Mesothelial cell of epicardium (in vitro differentiated cells): ENCODE measurements at places on chromosomes 7 and 10. TPM values are rescaled to one million over a fixed set of nuclear protein-coding genes. Genes with fewer than 3 reads are reported as not detected.

CYP3A4 gene
- total RNA-seq, result not detected in 3 replicates

PPP1R17 gene
- total RNA-seq, result not detected in 3 replicates

NRG3 gene
- 0.42 to 0.74 TPM (median 0.57 TPM) in 3 replicates for total RNA-seq

- DNase-seq, result no peak
Observed at GRCh38 chr7:18796216-18796615, 300.7 kb downstream of the HDAC9 start.

GRCh38 chr7:138346975-138347374 lies 113.1 kb upstream of the TRIM24 start:
- no peak for DNase-seq

- no peak for DNase-seq
Observed at GRCh38 chr10:58278274-58278961, 9.5 kb downstream of the CISD1 start.

DNA sequence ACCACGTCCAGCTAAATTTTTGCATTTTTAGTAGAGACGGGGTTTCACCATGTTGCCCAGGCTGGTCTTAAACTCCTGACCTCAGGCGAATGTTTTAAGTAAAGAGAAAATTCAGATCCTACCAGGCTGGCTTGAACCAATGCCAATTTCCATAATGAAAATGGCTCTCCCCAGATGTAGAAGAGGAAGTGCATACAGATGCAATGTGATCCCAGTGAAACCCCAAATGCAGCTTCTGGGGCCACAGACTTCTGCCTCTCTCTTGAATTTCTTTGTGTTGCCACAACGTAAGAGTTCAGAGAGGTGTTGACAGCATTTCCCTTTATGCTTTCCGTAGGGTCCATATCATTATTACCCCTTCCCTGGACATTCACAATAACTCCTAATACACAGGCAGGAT lies 29.6 kb upstream of the GOT1 start:
- no peak for DNase-seq

GRCh38 chr10:77207828-77208185 lies 429.8 kb downstream of the KCNMA1 start:
- no peak for DNase-seq

- no peak for DNase-seq
Observed at GRCh38 chr7:157684157-157684908, 347.5 kb downstream of the DNAJB6 start.

GRCh38 chr10:27659786-27660185 lies 85.8 kb downstream of the MKX start:
- DNase-seq, result no peak

- peak; percentile 48 for DNase-seq
Observed at GRCh38 chr10:91251430-91252056, 31.1 kb downstream of the PCGF5 start.

- DNase-seq, result no peak
Observed at GRCh38 chr7:4071370-4072058, 610.6 kb upstream of the FOXK1 start.
